ENCODE measurements at places on chromosomes 2 and 18.
A peak's percentile ranks its signal among the peaks of the same experiment; 100 is the strongest.

- DNase-seq, result no peak
Observed at GRCh38 chr2:198857246-198857645, 600.5 kb downstream of the SATB2 start.

- DNase-seq, result no peak
Observed at GRCh38 chr2:866887-867286, 83.8 kb upstream of the SNTG2 start.

- DNase-seq, result no peak
Observed at GRCh38 chr18:79520478-79521390, 125.0 kb downstream of the NFATC1 start.

GRCh38 chr2:7672027-7672684 lies 754.9 kb downstream of the RNF144A start:
- peak; percentile 59 for DNase-seq

DNA sequence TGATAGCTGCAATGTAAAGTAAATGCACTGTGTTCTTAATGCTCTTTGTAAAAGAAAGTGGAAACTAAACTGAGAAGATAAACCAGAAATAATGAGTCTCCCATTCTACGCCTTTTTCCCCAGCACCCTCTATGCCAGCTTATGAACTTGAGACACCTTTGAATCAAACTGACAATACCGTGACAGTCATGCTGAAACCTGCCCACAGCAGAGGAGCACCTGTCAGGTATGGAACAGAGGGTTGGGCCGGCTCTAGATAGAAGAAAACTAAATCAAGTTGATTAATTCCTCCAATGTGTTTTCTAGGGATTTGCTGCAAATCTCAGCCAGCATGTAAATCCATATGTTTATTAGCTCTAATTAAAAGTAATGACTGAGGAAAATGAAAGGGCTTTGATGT lies 520.6 kb upstream of the RAB12 start:
- DNase-seq, result no peak

DNA sequence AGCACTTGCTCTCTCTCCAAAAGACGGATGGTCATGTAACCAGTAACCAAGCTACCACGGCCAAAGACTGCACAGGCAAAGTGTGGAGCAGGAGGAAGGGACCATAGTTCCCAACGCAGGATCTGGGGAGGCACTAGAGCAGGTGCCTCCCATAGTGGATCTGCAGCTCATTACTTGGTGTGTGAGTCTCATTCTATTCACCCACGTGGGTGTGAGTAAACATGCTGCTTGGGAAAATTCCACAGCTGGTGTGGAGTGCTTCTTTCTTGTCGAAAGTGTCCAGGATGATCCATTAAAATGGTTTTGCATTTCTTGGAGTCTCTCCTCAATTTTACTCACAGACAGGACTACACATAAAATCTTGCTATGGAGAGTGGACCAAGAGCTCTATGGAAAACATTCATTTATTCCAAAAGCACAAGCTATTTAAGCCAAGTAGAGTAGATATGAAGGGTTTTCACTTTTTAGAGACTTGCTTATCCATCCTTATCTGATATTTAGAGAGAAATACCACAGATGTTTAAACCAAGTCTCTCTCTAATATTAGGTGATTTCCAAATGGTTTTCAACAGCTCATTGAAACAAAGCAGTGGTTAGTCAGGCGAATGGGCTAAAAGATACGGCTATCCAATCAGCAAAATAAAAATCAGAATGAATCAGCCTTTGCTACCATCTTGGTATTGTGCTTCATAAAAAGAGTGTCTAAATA lies 104.3 kb upstream of the CCDC195 start:
- no peak for DNase-seq

- DNase-seq, result no peak
Observed at GRCh38 chr2:12064153-12064552, 317.7 kb downstream of the LPIN1 start.

- no peak for DNase-seq
Observed at GRCh38 chr2:220550995-220551700, 923.7 kb downstream of the SLC4A3 start.

DNA sequence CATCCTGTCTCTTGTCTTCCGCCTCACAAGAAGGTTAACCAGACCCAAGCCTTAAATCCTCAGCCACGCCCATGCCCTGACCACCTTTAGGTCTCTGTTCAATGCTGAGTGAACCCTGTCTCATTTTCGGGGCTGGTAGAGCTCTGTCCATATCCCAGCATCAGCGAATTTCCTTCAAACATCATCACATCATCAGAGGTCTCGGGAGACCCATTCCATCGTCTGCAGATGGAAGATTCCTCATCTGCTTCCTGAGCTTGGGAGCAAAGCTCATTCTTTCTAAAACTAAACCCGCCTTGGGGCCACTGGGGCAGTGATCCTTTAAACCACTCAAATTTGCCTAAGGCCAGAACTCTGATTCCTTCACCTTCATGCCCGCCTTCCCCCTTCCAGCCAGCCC lies 173.7 kb downstream of the TTC32 start:
- DNase-seq, result no peak

GRCh38 chr2:117603567-117603966 lies 210.9 kb upstream of the DDX18 start:
- DNase-seq, result no peak

DNA sequence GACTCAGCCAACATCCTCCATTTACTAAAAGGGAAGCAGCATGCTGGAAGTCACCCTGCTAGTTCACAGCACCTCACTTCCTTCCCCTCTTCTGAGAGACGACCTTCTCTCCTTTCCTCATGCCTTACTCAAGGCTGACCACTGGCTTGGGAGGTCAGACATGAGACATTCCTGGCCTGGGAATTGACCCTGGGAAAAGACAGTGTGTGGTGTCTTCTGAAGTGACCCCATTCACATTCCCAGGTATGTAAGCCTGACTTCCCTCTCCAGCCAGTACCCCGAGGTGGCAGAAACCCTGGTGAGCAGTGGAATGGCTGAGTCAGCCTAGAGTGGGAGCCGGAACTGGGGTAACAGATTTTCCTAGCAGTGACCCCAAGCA lies 92.4 kb downstream of the PLB1 start:
- DNase-seq, result no peak

DNA sequence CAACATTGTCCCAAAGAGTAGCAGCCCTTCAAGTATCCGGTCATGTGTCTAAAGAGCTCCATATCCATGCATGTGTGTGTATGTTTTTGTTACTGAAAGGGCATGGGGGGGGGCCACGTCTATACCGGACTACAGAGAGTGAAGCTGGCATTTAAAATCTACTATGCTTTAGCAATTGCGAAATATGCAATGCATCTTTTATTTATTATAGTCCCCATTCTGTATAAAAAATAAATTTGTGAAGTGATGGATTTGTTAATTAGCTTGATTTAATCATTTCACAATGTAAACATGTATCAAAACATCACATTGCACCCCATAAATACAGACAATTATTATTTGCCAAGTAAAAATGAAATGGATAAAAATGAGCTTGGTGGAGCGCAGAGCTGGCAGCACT lies 149.4 kb upstream of the ID2 start:
- DNase-seq, result no peak

- DNase-seq, result peak; percentile 64
Observed at GRCh38 chr2:219057709-219058540, 2.8 kb downstream of the IHH start.

DNA sequence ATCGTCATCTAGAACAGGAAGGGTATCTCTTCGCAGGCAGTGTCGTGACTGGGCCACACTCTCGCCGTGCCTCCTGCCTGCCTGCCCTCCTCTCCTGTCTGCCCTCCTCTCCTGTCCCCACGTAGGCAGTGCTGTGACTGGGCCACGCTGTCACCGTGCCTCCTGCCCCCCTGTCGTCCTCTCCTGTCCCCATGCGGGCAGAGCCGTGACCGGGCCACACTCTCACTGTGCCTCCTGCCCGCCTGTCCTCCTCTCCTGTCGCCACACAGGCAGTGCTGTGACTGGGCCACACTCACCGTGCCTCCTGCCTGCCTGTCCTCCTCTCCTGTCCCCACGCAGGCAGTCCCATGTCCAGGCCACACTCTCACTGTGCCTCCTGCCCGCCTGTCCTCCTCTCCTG lies 51.4 kb downstream of the ZNF236 start:
- DNase-seq, result no peak

DNA sequence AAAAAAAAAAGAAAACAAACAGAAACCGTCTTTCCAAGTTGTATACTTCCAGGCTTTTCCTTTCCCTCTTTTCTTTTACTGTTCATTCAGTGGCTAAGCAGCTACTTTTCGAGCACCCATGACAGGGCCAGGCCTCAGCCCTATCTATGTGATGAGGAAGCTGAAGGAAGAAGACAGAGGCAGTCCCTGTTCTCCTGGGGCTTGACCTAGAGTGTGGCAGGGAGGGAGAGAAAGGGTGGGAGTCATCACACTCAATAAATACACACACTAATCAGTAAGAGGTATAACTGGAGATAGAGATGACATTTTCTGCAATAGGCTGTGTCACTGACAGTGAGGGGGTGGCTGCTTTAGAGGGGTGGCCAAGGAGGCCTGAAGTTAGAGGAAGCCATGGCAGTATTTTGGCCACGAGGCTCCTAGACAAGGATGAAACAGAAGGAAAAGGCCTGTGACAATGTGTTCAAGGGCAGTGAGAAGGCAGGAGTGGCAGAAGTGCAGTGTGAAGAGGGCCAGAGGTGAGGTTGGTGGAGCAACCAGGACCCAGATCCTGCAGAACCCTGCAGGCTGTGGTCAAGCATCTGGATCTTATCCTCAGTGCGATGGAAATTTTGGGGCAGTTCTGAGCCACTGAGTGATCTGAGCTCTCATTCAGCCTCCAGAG lies 131.8 kb upstream of the TTC39C start:
- DNase-seq, result no peak

GRCh38 chr18:2417861-2418610 lies 153.3 kb downstream of the METTL4 start:
- DNase-seq, result no peak

- DNase-seq, result no peak
Observed at GRCh38 chr2:102618452-102619413, 620 bp upstream of the SLC9A2 start.

DNA sequence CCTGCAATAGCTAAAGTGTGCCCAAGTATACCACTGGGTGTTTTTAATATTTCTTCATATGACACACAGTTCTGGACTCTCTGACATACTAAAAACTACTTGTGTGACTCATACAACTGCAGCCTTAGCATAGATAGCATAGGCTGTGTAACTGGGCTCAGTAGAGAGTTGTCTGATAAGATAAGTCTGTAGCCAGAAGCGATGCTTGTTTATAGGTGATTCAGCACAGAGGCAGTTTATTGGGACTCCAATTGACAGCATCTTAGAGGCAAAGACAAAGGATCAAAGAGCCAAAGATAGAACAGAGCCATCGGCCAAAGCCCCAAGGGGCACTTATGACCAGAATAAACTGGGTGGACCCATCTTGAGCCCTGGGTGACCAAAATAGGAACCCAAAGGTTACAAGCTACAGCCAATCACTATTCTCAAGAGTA lies 42.3 kb downstream of the AAK1 start:
- no peak for DNase-seq

Measured in stimulated activated CD8-positive, alpha-beta memory T cell treated with anti-CD3 and anti-CD28 coated beads, Interleukin-7, amount 100 ng/mL, for 4 hours (primary cell).